Femur (tissue), 1 donor: ENCODE measurements at places on chromosomes 5 and 9.
A peak's percentile ranks its signal among the peaks of the same experiment; 100 is the strongest.

DNA sequence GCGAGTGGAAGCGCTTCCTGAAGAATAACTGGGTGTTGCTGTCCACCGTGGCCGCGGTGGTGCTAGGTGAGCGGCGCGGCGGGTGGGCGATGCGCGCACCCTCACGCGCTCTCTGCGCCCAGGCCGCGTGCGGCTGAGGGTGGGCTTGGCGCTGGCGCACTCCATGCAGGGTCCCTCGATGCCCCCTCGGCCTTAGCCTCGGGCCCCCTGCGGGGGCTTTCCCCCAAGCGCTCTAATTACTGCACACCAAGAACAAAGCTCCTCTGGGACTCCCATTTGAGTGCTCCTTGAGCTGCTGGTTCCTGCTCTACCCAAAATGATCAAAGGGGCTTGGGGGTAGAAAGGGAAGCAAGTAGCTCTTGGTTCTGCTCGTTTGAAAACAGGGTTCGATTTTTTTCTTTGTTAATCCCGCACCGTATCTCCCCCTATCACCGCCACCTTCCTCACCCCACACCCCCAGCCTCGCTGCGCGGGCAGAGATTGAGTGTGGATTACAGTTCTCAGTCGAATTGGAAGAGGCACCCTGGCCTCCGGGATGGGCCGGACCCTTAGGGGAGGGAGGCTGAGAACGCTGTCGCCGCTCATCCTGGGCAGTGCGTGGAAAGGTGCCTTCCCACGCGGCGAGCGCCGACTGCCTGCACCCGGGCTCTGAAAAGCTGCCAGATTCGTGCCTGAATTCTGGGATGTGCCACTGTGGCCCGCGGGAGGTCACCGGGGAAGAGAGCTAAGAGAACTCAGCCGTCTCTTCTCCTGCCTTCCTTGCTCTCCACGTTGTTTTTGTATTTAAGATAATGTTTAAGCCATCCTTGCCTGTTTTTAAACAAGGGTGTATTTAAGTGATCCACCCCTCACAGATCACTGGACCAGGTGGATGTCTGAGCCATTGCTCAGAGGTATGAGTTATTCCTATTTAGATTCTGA, 697 bp downstream of the SLC1A1 start:
- DNase-seq: no peak

- no peak for DNase-seq
Observed at GRCh38 chr5:176768174-176768970, 42.0 kb upstream of the UNC5A start.

- DNase-seq: no peak
Observed at GRCh38 chr5:42522783-42523182, 99.5 kb downstream of the GHR start.

DNA sequence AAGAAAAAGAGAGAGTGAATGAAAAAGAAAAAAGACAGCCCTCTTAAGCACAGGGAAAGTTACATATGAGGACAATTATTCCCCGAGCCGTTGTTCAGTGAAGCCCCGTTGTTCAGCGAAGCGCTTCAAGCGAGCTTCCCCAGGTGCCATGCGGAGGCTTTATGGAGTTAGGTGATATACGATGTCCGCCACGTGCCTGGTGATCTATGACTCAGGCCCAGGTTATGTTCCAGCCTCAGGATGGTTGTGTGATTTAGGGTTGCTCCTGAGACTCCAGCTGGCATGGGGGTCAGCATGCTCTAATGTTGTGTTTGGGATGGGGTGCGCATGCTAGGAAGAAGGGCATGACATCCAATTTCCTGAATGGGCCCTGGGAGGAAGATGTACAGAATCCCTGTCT, 365.6 kb downstream of the CDK5RAP2 start:
- DNase-seq: no peak

DNA sequence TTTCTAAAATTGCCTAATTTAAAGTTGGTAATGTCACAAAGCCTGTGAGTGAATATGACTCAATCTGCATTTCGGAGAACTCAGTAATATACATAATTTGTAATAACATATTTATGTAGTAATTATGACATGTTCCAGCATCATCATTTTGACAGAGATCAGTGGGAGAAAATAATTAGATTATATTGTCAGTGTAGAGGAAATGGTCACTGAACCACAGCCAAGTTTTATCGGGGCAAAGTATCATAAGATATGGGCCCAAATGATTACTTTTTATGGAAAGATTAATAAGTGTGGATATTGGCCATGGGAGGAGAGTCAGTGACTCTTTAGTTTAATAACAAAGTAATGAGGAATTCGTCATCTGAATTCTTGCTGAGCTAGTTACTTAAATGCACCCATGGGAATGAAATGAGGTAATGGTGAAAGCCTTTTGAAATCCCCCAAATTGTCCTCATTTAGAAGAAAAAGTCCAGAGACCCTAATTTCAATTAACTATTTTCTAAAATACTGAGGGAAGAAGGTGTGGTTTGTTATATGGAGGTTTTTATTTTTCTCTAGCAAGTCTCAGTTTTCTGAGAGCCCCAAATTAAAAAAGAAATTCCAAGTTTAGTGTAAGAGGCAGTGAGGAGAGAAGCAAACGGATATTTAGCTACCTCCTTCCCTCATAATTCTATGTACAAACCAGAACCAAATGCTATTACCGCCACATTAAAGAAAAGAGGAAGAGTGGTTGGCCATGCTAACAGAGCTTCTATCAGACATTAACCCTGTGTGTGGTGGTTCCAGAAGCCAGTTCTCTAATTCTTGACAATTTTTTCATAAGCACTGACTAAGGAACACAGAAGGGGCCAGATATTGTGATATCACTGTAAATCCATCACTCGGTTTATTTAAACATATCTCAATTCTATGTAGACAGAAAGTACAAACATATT, 37.7 kb upstream of the MRPS30 start:
- DNase-seq: no peak

- DNase-seq: no peak
Observed at GRCh38 chr5:167721926-167722440, 569.5 kb upstream of the WWC1 start.

DNA sequence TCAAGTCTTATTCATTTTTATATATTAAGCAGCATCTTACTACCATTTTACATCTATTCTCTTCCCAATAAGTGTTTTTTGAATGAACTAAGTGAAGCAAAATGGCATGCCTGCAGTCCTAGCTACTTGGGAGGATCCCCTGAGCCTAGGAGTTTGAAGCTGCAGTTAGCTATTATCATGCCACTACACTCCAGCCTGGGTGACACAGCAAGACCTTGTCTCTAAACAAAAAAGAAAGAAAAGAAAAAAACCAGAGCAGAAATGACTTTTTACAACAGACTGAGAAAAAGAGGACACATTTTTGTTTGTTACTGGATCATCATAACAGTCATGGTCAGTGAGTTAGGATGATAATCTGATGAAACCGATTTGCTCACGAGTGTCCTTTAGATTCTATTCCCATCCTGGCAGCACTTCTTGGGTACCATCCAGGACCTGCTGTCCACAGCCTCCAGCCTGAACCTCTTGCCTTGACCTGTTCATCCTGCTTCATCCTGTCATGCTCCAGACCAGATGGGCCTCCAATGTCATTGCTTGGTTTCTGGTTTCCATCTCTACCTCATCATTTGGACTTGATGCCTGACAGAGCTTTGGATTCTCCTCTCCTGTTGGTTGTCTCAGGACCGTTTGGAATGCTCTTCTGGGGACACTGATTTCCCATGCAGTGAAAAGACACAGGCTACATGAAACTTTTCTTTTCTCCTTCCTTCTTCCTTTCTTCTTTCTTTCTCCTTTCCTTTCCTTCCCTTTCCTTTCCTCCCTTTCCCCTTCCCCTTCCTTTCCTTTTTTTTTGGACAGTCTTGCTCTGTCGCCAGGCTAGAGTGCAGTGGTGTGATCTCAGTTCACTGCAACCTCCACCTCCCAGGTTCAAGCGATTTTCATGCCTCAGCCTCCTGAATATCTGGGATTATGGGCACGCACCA, 50.1 kb upstream of the GLRX start:
- DNase-seq: no peak

DNA sequence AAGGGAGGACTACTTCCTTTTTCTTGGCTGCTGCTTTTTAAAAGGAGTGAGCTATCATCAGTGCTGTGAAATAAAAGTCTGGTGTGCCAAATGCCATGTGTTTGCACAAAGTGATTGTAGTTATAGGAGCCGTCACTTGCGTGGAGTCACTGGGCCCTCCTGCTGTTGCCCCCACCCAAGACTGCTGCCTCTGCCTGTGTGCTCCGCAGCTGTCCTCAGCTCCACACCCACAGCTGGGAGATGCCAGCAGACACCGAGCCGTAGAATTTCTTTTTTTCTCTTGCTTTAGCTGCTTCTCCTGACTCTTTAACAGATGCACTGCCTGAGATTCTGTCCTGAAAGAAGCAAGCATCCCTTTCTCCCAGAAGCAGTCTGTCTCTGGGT, 9.8 kb upstream of the GLE1 start:
- DNase-seq: no peak

DNA sequence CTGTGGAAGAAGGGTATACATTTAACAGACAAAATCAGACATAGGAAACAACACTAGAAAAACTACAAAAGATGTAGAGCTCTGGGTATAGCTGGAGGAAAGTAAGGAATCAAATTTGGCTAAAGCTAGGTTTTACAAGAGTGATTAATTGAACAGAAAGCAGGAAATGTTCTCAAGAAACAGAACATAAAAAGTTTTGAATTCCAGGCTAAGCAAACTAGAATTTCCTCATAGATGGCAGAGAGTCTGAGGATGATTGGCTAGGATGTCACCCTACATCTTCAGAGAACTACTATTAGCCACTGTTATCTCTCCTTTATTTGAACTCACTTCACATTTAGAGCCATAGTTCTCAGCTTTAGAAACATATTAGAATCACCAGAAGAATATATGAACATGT, 502.1 kb upstream of the PAPPA start:
- DNase-seq: no peak

DNA sequence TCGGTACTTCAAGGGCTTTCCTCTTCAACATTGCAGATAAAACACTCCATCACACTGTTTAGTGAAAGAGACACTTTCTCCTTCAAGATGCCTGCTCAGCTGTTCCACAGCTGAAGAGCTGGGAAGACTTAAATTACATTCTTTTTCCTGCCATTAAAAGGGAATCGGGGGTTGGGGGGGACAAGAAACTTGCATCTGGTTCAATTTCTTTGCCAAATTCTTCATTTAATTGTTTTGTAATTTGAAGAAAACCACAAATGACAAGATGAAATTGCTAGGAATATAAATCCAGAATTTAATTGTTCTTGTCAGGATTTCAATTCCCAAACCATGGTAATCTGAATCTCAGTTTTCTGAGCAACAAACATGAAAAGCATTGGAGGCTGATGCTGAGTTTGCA, 478.3 kb downstream of the EBF1 start:
- no peak for DNase-seq

- DNase-seq: no peak
Observed at GRCh38 chr5:95029569-95030366, 255.1 kb downstream of the MCTP1 start.

DNA sequence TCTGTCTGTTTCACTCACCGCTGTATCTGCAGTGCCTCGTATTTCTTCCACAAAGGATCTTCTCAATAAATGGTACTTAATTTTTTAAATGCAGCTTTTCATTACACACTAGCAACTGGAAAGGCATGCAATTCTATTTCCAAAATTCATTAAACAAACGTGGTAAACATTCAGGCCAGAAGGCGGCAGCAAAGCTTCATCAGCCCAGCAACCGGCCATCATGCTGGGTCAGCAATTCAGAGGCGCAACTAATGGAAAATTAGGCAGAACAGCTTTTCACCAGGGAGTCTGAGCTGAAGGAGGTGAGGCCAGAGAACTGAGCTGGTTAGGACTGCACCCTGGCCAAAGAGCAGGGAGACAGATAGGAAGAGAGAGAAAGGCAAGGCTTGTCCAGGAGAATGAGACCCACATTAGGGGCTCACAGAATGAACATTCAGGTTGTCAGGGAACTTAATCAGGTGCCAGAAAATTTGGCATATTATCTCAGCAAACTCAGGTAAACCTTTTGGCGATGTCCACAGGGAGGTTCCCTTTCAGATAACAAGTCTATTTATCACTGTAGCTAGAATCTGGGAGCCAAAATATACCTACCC, 17.7 kb upstream of the RNF180 start:
- DNase-seq: peak; percentile 58

- DNase-seq: no peak
Observed at GRCh38 chr9:125700791-125701190, 6.2 kb downstream of the MAPKAP1 start.

GRCh38 chr5:15238006-15238405, 262.0 kb upstream of the FBXL7 start:
- no peak for DNase-seq

DNA sequence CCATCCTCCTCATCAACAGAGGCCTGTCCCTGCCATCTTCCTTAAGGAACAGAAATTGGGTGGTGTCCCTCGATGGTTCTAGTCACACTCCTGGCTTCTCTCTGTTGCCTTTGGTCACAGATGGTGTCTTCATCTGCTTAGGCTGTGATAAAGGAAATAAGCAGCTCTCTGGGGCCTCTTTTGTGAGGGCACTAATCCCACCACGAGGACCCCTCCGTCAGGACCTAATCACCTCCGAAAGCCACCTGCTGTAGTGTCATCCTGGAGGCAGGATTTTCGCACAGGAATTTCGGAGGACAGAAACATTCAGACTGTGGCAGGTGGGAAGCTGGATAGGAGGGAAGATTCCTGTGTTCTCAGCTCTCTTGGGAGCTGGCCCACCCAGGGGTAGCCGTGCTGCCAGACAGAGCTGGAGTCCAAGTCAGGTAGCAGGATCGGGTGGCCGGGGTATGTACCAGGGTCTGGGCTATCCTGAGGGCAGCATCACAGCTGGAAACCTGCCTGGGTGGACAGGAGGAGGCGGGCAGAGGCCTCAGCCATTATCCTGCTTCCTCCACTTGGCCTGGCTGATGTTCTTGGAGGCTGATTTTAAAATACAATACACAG, 59.5 kb downstream of the ANKRD33B start:
- DNase-seq: no peak

DNA sequence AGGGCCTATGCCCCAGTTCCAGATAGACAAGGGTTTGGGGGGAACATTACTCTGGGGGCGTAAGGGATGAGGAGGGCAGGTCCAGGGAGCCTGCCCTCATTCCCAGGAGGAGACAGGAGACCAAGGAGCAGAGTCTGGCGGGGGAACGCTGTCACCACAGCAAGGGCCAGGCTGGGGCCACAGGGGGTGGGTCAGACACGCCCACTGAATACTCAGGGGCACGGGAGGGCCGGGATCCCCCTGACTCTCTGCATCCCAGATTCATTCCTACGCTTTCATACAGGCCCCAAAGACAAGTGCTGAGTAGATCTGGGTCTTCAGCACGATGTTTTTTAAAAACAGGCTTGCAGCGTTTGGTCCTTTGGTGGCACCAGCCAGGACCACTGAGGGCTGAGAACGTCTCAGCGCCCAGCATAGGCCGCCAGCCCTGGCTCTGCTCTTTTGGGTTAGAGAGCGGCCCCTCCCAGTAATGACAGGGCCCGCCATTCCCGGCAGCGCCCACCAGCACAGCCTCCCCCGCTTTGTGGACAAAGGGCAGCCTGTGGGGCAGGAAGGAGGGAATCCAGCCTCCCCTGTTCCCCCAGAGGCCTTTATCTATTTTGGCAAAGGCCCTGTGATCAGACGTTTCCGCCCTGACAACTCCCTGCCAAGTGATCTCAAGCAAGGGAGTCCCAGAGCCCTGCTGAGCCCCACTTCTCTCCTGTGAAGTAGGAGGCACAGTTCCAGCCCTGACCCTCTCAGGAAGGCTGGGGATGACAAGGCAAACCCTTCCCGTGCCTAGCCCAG, 24.9 kb downstream of the NEK6 start:
- DNase-seq: peak; percentile 83

- no peak for DNase-seq
Observed at GRCh38 chr5:177067503-177067902, 19.2 kb upstream of the FGFR4 start.
